ENCODE measurements at places on chromosomes 1 and 21.

DNA sequence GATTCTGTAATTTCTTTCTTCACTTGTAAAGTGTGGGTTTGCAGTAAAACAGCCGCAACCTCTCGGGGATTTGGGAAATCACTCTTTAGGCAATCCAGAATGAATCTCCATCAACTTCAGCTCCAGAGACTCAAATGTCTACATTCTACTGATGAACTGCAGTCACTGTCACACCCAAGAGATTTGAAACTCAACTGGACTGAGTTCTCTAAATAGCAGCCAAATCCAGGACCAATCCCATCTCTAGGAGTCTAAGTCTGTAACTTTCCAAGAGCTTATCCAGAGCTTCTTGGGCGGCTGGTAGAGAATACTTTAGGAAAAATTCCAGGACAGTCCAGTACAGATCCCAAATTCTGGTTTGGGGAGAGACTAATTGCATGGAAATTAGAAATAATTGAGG, 62.9 kb downstream of the ADAMTS1 start:
- DNase-seq = no peak

DNA sequence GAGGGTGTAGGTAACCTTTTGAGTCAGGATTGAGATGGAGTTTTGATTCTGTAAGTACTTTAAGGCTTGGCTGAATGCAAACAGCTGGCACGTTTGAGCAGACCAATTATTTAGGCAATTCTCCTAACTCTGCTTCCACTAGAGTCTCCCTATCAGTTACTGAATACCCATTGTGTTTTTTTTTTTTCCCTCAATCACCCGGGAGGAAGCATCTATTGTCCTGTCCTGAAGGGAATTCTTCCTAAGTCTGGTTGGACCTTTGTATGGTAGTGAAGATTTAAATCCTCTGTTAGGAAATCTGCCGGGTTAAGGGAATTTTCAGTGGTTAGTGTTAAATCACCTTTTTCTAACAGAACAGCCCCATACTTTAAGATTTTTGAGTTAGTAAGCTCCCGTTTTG, 571.2 kb upstream of the USP24 start:
- DNase-seq = no peak

GRCh38 chr1:23101101-23101827, 67.4 kb downstream of the LUZP1 start:
- no peak for DNase-seq

- DNase-seq = no peak
These were observed 143.5 kb downstream of the SYT14 start for GRCh38 chr1:210081494-210081893.

- no peak for DNase-seq
These were observed 9.8 kb downstream of the RSBN1 start for GRCh38 chr1:113802367-113803007.

DNA sequence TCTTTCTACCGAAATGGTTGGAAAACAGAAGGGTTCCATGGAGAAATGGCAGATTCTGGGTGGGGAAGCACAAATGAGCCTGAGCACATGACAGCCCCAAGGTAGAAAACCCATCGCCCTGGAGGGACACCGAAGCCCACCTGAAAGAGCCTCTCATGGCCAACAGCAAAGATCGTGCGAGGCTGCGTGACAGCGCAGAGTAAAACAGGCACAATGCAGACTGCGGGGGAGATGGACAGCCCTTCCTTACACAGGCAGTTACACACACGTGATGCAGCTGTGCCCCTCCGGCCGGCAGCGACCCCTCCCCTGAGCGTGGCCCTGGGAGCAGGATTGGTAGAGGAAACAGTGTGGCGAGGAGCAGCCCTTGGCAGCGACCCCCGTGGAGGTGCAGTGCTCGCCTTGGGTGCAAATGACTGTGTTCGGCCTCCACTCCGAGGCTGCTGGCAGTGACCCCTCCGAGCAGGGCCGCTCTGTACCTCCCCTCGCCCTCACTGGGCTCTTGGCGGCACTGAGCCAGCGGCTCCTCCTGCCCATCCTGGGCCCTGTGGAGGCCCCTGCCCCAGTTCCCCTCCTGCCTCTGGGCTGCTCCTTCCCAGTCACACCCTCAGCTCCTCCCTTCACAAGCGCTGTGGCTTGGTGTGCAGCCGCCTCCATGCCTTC, 120.9 kb upstream of the COL6A1 start:
- no peak for DNase-seq

- no peak for DNase-seq
These were observed 34.7 kb upstream of the KHDRBS1 start for GRCh38 chr1:31978843-31979400.

- no peak for DNase-seq
These were observed 3.1 kb upstream of the DDR2 start for GRCh38 chr1:162629077-162629627.
